Right atrium auricular region (tissue), 2 donors: ENCODE measurements at places on chromosomes 3 and 15. TPM values are rescaled to one million over a fixed set of nuclear protein-coding genes. Genes with fewer than 3 reads are reported as not detected.

GRCh38 chr3:136632625-136633081, 119.5 kb downstream of the STAG1 start:
- no peak overlapping the region for H3K4me3 ChIP-seq
- no peaks in the 10 kb centered on the region for H3K27me3 ChIP-seq
- H3K27ac ChIP-seq = no peak overlapping the region
- DNase-seq = no peak
- peaks cover 8% of the 10 kb centered on the region for H3K4me1 ChIP-seq
- no peaks in the 10 kb centered on the region for H3K36me3 ChIP-seq

DNA sequence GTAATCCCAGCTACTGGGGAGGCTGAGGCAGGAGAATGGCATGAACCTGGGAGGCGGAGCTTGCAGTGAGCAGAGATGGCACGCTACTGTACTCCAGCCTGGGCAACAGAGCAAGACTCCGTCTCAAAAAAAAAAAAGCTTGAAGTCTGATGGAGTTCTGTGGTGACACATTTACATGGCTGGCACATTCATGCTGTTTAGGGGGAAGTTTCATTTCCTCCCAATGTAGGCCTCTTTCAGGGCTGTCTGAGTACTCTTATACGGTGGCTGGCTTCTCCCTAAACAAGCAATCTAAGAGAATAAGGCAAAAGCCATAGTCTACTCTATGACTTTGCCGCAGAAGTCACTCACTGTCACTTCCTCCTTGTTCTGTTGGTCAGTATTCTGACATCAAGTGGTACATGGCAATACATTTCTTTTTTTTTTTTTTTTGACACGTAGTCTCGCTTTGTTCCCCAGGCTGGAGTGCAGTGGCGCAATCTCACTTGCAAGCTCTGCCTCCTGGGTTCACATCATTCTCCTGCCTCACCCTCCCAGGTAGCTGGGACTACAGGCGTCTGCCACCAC, 41.2 kb downstream of the OIP5 start:
- peaks cover 48% of the 10 kb centered on the region for H3K36me3 ChIP-seq
- peaks cover 30% of the 10 kb centered on the region for H3K4me1 ChIP-seq
- no peaks in the 10 kb centered on the region for H3K27me3 ChIP-seq
- H3K4me3 ChIP-seq = no peak overlapping the region
- no peak overlapping the region for H3K27ac ChIP-seq
- no peak for DNase-seq

DNA sequence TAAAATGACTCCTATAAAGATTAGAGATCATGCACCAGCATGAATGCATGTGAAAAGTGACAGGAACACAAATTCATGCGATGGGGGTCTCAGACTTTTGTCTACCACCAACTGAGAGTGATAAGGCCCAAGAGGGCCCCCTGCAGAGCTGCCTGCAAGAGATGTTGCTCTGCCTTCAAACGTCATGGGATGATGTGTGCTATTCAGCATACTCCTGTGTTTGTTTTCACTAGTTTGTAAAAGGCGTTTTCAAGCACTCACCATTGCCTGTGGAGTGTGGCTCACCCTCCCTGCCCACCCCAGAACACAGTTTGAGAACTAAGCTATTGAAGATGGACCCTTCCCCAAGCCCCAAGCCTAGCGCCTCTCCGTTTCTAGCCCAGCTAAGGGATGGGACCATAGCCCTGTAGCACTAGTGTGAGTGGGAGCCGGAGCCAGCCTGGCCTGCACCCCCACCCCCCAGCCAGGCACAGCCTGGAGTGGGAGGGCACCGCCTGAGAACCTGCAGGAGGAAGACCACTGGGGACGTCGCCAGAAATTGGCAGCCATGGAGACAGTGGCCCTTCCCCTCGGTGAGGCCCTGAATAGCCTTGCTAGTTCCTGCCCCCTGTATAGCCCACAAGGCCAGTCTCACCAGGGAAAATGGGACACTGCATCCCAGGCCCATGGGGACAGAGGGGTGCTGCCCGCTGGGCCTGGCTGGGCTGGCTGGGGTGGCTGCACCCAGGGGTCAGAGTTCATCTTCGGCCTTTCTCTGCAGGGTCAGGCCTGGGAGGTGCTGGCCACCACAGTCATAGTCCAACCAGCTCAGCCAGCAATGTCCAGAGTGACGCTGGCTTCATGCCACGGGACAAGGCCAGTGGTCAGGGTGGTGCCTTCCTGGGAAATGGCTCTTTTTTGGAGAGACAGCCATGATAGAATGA, 22.6 kb upstream of the KLF13 start:
- peak; percentile 56 for DNase-seq
- no peaks in the 10 kb centered on the region for H3K36me3 ChIP-seq
- no peak overlapping the region for H3K4me3 ChIP-seq
- H3K4me1 ChIP-seq = peaks cover 71% of the 10 kb centered on the region
- H3K27me3 ChIP-seq = no peaks in the 10 kb centered on the region

GRCh38 chr3:39052583-39052982, 767 bp downstream of the WDR48 start:
- H3K4me1 ChIP-seq = no peaks in the 10 kb centered on the region
- H3K4me3 ChIP-seq = peak overlapping the region; percentile 97
- no peak overlapping the region for H3K27ac ChIP-seq
- DNase-seq = no peak

Gene TEX55
- total RNA-seq = not detected

GRCh38 chr3:125121246-125122010, 65.6 kb upstream of the HEG1 start:
- peaks cover 35% of the 10 kb centered on the region for H3K4me1 ChIP-seq
- no peaks in the 10 kb centered on the region for H3K36me3 ChIP-seq
- H3K27ac ChIP-seq = no peak overlapping the region

GRCh38 chr15:57189466-57189865, 186.8 kb upstream of the CGNL1 start:
- H3K27me3 ChIP-seq = no peaks in the 10 kb centered on the region
- H3K27ac ChIP-seq = no peak overlapping the region
- H3K4me1 ChIP-seq = no peaks in the 10 kb centered on the region
- peaks cover 5% of the 10 kb centered on the region for H3K36me3 ChIP-seq
- H3K4me3 ChIP-seq = no peak overlapping the region

Gene MYEF2
- total RNA-seq = 7.5 TPM

Gene PAQR9
- total RNA-seq = 23.0 TPM

Gene SGO1
- total RNA-seq = not detected

Gene LTK
- total RNA-seq = not detected

DNA sequence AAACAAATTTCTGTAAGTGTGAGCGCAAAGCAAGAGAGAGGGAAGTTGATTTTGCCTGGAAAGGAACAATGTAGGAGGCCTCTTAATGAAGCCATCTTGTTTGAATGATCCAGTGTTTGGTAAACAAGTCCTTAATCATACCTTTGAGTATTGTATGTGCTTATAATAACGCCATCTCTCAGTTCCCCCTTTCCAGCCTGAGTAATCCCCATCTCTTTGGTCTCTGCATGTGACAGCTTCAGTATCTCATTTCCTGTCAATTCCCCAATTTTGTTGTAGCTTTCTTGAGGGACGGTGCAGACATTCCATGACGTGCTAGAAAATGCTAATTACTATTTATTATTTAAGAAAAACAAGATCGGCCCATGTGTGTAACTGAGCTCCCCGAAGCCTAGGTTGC, 349.3 kb upstream of the NR2F2 start:
- H3K27me3 ChIP-seq = no peaks in the 10 kb centered on the region
- H3K4me3 ChIP-seq = no peak overlapping the region
- no peaks in the 10 kb centered on the region for H3K4me1 ChIP-seq
- H3K27ac ChIP-seq = no peak overlapping the region

DNA sequence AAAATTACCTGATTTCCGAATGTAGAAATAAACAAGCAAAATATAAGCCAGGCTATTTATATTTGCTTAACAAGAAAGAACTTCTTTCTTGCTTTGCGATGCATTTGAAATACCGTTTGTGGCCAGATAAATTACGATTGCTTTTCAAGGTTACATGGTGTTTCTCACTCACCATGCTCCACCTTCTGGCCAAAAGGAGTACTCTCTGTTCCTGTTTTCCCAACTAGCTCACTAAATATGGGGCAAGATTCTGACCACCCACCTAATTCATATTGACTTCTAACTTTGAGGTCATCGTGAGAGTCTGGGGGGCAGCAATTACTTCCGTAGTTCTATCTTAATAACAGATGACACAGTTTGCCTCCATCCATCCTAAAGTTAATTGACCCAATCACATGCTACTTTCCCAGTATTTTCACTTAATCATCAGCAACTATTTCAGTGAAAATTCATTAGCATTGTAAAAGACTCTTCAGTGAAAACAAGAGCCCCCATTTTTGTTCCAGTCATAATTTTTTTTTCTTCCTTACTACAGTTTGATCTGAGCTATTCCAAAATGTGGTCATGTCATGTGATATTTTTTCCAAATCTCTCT, 25.9 kb downstream of the ACP3 start:
- no peak for DNase-seq
- H3K36me3 ChIP-seq = no peaks in the 10 kb centered on the region
- no peaks in the 10 kb centered on the region for H3K4me1 ChIP-seq
- no peaks in the 10 kb centered on the region for H3K27me3 ChIP-seq
- no peak overlapping the region for H3K27ac ChIP-seq

Gene CFAP92
- not detected for total RNA-seq

GRCh38 chr3:196983186-196983585, 14.6 kb upstream of the PIGZ start:
- no peak overlapping the region for H3K27ac ChIP-seq
- no peak for DNase-seq
- H3K27me3 ChIP-seq = no peaks in the 10 kb centered on the region
- no peaks in the 10 kb centered on the region for H3K36me3 ChIP-seq
- H3K4me3 ChIP-seq = no peak overlapping the region
